Activated naive CD8-positive, alpha-beta T cell treated with anti-CD3 and anti-CD28 coated beads, Interleukin-2, amount 10 ng/mL, durations not matched to agents 7 days and 5 days (primary cell): ENCODE measurements at places on chromosomes 4 and X. TPM values are rescaled to one million over a fixed set of nuclear protein-coding genes. Genes with fewer than 3 reads are reported as not detected.
A peak's percentile ranks its signal among the peaks of the same experiment; 100 is the strongest.

GRCh38 chr4:25889589-25890503 lies 24.2 kb upstream of the SMIM20 start:
- peaks cover 2% of the 10 kb centered on the region for H3K27me3 ChIP-seq
- no peak for DNase-seq
- no peak overlapping the region for H3K4me3 ChIP-seq
- no peaks in the 10 kb centered on the region for H3K36me3 ChIP-seq
- peaks cover under 1% of the 10 kb centered on the region for H3K4me1 ChIP-seq
- no peak overlapping the region for H3K27ac ChIP-seq

DNA sequence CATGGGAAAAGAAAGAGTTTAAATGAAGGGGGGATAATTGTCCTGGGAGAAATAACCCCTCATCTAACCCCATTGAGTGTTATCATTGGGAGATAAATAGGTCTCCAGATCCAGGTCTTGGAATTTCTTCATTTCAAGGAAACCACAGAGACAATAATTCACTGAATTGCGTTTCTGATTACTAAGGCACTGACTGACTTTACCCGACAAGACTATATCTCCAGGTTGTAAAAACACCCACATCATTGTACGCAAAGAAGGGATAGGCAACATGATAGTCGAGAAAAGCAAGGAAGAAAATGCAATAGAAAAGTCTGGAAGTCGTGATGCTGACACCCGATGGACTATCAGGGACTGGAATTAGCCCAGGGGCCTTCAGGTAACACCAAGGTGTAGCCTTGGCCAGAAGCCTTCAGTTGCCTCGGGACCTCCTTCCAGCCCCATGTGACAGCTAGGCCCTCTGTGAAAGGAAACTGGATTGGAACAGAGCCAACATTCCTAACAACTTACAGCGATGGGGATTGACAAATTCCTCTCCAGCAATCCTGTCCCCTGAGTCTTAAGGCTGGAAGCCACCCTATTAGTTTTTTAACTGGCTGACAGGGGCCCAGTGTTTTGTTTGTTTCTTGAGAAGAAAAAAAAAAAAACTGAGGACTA lies 46.5 kb upstream of the RAB9B start:
- H3K4me3 ChIP-seq, result no peak overlapping the region
- H3K27me3 ChIP-seq, result peaks cover 7% of the 10 kb centered on the region
- no peaks in the 10 kb centered on the region for H3K4me1 ChIP-seq
- no peak for DNase-seq

GRCh38 chr4:87975466-87975865 lies at the start of gene SPP1:
Gene SPP1 (plus strand): TSS chr4:87975714. CDS start chr4:87976896, 1,182 bp downstream.
- H3K27me3 ChIP-seq, result peaks cover 64% of the 10 kb centered on the region
- H3K36me3 ChIP-seq, result no peaks in the 10 kb centered on the region
- DNase-seq, result no peak
- peaks cover 4% of the 10 kb centered on the region for H3K4me1 ChIP-seq
- H3K4me3 ChIP-seq, result peak within 1 kb of the TSS; percentile 15

HS6ST2 gene
- not detected for total RNA-seq

DNA sequence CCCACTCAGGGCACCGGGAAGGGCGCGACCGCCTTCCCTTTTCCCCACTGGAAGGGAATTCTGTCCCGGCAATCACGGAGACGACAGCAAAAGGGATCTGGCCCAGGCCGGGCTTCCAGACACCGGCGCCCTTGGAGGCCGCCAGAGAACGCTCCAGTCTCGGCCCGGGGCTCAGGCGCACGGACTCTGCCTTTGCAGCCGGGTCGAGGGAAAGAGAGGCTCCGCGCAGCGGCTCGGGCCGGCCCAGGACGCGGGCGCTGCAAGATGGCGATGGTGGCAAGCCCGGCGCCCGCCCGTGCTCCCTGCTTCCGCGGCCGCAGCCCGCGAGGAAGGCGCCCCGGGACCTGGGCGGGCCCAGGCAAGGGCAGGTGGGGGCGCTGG lies 1.1 kb downstream of the CTBP1 start:
- H3K27me3 ChIP-seq, result no peaks in the 10 kb centered on the region
- peaks cover 25% of the 10 kb centered on the region for H3K4me1 ChIP-seq
- H3K36me3 ChIP-seq, result peaks cover 28% of the 10 kb centered on the region

TMEM128 gene
- 18.6 TPM for total RNA-seq

DNA sequence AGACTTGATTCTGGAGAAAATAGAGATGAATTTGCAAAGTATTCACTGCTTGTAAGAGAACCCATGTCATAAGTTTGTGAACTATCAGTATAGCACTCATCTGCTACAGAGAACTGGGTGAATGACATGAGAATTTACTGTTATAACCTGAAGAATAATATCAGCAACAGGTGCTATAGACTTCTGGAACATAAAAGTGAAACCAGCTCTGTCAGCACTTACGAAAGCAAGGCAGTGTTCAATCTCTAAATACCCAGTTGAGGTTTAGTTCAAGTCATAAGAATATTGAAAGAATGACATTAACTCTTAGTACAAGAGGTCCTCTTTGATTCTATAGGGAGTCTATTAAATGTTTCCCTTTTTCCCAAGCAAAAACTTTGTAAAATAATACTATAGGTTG lies 232.9 kb upstream of the ANKRD50 start:
- H3K4me1 ChIP-seq, result no peaks in the 10 kb centered on the region
- no peak overlapping the region for H3K4me3 ChIP-seq
- H3K36me3 ChIP-seq, result no peaks in the 10 kb centered on the region
- DNase-seq, result no peak

ZNF630 gene
- total RNA-seq, result 3.8 TPM

- H3K27ac ChIP-seq, result peak overlapping the region; percentile 97
- peaks cover 15% of the 10 kb centered on the region for H3K36me3 ChIP-seq
- H3K4me3 ChIP-seq, result peak overlapping the region; percentile 98
- H3K27me3 ChIP-seq, result peaks cover 2% of the 10 kb centered on the region
- no peak for DNase-seq
Observed at GRCh38 chr4:105472871-105473323, 965 bp downstream of the PPA2 start.

MAP7D2 gene
- total RNA-seq, result 0.17 TPM

HSFX1 gene
- total RNA-seq, result 1.4 TPM

SYNPO2 gene
- 0.96 TPM for total RNA-seq

UCP1 gene
- total RNA-seq, result not detected

GRCh38 chr4:56505269-56506130 lies at the start of gene ARL9:
Gene ARL9 (plus strand): TSS chr4:56505791. CDS start chr4:56505863, 72 bp downstream.
- DNase-seq, result peak; percentile 77
- H3K27ac ChIP-seq, result peak within 1 kb of the TSS; percentile 86
- peaks cover 16% of the 10 kb centered on the region for H3K36me3 ChIP-seq
- H3K27me3 ChIP-seq, result peaks cover 13% of the 10 kb centered on the region
- peak within 1 kb of the TSS; percentile 95 for H3K4me3 ChIP-seq

KCND1 gene
- total RNA-seq, result 5.6 TPM

- no peaks in the 10 kb centered on the region for H3K4me1 ChIP-seq
- H3K27me3 ChIP-seq, result no peaks in the 10 kb centered on the region
- DNase-seq, result no peak
- no peak overlapping the region for H3K27ac ChIP-seq
- H3K36me3 ChIP-seq, result peaks cover 8% of the 10 kb centered on the region
- no peak overlapping the region for H3K4me3 ChIP-seq
Observed at GRCh38 chr4:169745291-169745690, 12.5 kb downstream of the HPF1 start.

IL13RA1 gene
- 0.69 TPM for total RNA-seq

GRCh38 chr4:169295822-169296221 lies 25.1 kb upstream of the SH3RF1 start:
- H3K4me3 ChIP-seq, result no peak overlapping the region
- peaks cover 5% of the 10 kb centered on the region for H3K4me1 ChIP-seq
- no peaks in the 10 kb centered on the region for H3K36me3 ChIP-seq

GABRG1 gene
- not detected for total RNA-seq

- no peak overlapping the region for H3K27ac ChIP-seq
- H3K36me3 ChIP-seq, result no peaks in the 10 kb centered on the region
- H3K4me3 ChIP-seq, result no peak overlapping the region
- no peaks in the 10 kb centered on the region for H3K4me1 ChIP-seq
Observed at GRCh38 chr4:138560448-138560847, 318.3 kb upstream of the SLC7A11 start.

GRCh38 chr4:103019308-103020124 lies at the start of gene SLC9B1:
Gene SLC9B1 (minus strand): TSS chr4:103019705. CDS start chr4:102991711, 27,994 bp downstream.
- peak within 1 kb of the TSS; percentile 97 for H3K4me3 ChIP-seq
- H3K27ac ChIP-seq, result peak within 1 kb of the TSS; percentile 96
- DNase-seq, result peak; percentile 96
- H3K36me3 ChIP-seq, result peaks cover 4% of the 10 kb centered on the region
- H3K27me3 ChIP-seq, result no peaks in the 10 kb centered on the region

DNA sequence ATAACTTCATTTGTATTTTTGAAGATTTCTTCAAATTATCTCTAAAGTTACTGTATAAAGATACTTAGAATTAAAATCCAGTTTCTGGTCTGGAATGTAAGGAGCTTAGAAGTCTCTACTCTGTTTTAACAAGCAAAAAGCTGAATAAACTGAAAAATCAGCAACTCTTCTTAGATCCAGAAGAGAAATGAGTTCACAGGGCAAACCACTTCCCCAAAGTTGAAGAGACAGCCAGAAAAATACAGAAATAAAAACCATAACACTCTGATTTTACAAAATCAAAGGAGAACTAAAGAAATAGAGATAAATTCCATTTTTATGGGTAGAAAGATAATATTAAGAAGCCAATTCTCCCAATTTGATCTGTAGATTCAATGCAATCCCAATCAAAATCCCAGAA lies 1166.8 kb downstream of the ADGRL3 start:
- no peaks in the 10 kb centered on the region for H3K27me3 ChIP-seq
- no peaks in the 10 kb centered on the region for H3K4me1 ChIP-seq
- H3K27ac ChIP-seq, result no peak overlapping the region
- H3K4me3 ChIP-seq, result no peak overlapping the region
- H3K36me3 ChIP-seq, result no peaks in the 10 kb centered on the region
- DNase-seq, result no peak

DNA sequence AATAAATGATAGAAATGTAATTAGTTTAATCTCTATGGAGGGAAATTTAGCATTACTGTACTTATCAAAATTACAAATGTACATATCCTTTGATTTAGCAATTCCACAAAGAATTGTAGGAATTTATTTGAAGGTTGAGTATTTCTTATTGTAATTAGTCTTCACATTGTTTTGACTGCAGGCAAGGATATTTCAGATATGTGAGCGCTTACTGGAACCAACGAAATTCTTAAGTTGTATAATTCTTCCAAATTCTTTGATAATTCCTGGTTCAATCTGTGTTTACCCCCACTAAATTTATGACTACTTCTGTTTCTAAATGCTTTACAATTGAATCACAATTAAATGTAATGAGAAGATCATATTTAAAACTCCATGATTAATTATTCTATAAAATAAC lies 26.9 kb upstream of the WWC2 start:
- no peak overlapping the region for H3K4me3 ChIP-seq
- no peak overlapping the region for H3K27ac ChIP-seq
- no peaks in the 10 kb centered on the region for H3K4me1 ChIP-seq
- H3K36me3 ChIP-seq, result no peaks in the 10 kb centered on the region
- peaks cover 12% of the 10 kb centered on the region for H3K27me3 ChIP-seq

GRCh38 chr4:176123710-176124407 lies 58.2 kb downstream of the WDR17 start:
- no peaks in the 10 kb centered on the region for H3K4me1 ChIP-seq
- no peak overlapping the region for H3K27ac ChIP-seq
- no peaks in the 10 kb centered on the region for H3K27me3 ChIP-seq
- no peaks in the 10 kb centered on the region for H3K36me3 ChIP-seq

DNA sequence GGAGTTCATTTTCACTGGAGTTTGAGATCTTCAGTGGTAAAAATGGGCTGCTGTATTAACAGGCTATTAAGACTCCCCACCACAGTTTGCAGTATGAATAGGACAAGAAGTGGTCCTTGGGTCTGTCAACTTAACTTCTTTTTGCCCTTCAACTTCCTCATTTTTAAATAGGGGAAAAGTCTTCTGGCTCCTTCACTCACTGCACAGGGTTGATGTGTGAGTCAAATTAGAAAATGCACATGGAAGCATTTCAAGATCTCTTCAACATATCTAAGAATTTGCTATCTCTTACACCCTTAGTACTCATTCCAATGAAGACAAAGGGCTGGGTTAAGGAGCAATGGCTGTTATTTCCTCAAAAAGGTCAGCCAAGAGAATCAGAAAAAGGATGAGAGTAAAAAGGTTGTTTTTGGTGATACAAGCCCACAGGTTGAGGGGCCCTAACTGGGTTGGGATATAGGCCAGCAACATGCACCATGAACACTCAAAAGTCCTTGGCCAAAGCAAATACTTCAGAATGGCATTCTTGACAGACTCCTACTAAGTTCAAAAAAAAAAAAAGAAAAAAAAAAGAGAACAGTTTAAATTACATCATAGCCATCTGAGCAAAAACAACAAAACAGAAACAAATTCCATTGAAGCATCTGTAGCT lies 13.4 kb downstream of the PDE5A start:
- peaks cover 9% of the 10 kb centered on the region for H3K27me3 ChIP-seq
- DNase-seq, result no peak
- no peaks in the 10 kb centered on the region for H3K36me3 ChIP-seq
- no peaks in the 10 kb centered on the region for H3K4me1 ChIP-seq
- H3K4me3 ChIP-seq, result no peak overlapping the region

DNA sequence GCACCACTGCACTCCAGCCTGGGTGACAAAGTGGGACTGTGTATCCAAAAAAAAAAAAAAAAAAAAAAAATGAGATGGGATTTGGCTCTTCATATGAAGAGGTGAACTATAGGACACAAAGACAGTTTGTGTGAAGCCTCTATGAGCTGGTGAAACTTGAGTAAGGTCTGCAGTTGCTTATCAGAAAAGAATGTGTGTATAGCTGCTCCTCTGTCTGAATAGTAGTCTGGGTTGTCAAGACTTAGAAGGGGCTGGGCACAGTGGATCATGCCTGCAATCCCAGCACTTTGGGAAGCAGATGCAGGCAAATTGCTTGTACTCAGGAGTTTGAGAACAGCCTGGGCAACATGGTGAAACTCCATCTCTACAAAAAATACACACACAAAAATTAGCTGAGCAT lies 82.8 kb downstream of the ARSF start:
- no peaks in the 10 kb centered on the region for H3K4me1 ChIP-seq
- H3K27me3 ChIP-seq, result no peaks in the 10 kb centered on the region
- DNase-seq, result no peak
- no peak overlapping the region for H3K4me3 ChIP-seq

- no peak for DNase-seq
- H3K27me3 ChIP-seq, result peaks cover 2% of the 10 kb centered on the region
- H3K4me3 ChIP-seq, result no peak overlapping the region
- H3K4me1 ChIP-seq, result no peaks in the 10 kb centered on the region
- H3K27ac ChIP-seq, result no peak overlapping the region
Observed at GRCh38 chr4:82097504-82097903, 276.3 kb downstream of the HNRNPD start.

- H3K36me3 ChIP-seq, result peaks cover 5% of the 10 kb centered on the region
- H3K4me1 ChIP-seq, result peaks cover 7% of the 10 kb centered on the region
- no peak overlapping the region for H3K4me3 ChIP-seq
- no peak for DNase-seq
- no peaks in the 10 kb centered on the region for H3K27me3 ChIP-seq
- H3K27ac ChIP-seq, result no peak overlapping the region
Observed at GRCh38 chrX:53738370-53738906, 51.9 kb upstream of the HUWE1 start.
